SJSA1 (cell line): ENCODE measurements at places on chromosomes 4 and X. TPM values are rescaled to one million over a fixed set of nuclear protein-coding genes. Genes with fewer than 3 reads are reported as not detected.

The IL2 gene
- total RNA-seq: not detected in 2 replicates

The MAGEA2 gene
- not detected in 2 replicates for total RNA-seq

The PRDX4 gene
- total RNA-seq: 176 and 357 TPM in 2 replicates

The EDA2R gene
- total RNA-seq: 2.1 and 6.6 TPM in 2 replicates

The MAGEA12 gene
- total RNA-seq: not detected in 2 replicates

The P2RY10 gene
- not detected in 2 replicates for total RNA-seq

GRCh38 chr4:82394896-82395295 lies 21.1 kb upstream of the HNRNPD start:
- H3K27me3 ChIP-seq: no peaks in the 10 kb centered on the region
- no peaks in the 10 kb centered on the region for H3K4me1 ChIP-seq
- no peak for DNase-seq
- no peak overlapping the region for H3K4me3 ChIP-seq

- no peak overlapping the region for H3K27ac ChIP-seq
- H3K4me3 ChIP-seq: no peak overlapping the region
Observed at GRCh38 chrX:54747733-54748393, 50.2 kb downstream of the ITIH6 start.

DNA sequence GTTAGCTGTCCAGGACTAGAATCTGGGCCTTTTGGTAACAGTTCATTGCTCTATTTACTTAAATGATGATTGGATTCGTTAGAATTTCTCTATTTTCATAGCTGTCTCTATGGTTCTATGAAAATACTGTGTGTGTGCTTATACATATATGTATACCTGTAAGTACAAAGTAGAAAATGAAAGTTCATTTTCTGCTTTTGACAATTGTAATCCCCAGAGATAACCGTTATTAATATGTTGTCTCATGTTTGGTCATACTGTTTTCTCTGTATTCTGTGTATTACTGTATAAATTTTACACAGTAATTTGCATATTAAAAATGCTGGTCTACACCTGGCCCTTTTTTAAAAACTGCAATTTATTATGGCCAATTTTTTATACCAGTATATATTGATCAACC lies 55.4 kb downstream of the CLCN3 start:
- no peaks in the 10 kb centered on the region for H3K27me3 ChIP-seq
- H3K27ac ChIP-seq: no peak overlapping the region
- H3K36me3 ChIP-seq: no peaks in the 10 kb centered on the region
- H3K4me3 ChIP-seq: no peak overlapping the region
- no peak for DNase-seq
- H3K4me1 ChIP-seq: no peaks in the 10 kb centered on the region

DNA sequence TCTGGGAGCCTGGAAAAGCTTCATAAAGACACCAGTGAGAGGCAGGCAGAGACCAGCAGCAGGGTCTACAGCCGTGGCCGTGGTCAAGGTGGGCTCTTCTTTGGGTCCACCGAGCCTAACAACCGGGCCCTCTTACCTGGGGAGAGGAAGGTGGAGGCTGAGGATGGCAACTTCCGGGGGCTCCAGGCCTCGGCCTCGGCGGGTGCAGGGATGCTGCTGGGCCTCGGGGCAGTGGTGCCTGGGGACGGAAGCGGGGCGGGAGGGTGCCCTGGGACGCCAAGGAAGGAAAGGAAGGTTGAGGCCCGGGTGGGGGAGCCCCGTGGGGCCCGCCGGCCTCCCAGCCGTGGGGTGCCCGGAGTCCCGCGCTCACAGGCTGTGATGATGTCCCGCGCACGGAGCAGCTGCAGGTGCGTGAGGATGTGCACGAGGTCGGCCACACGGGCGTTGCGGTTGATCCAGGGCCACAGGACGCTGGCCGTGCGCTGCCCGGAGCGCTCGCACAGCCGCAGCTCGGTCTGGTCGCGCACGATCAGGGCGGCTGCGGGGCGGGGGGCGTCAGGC lies 561 bp downstream of the IRAK1 start:
- peaks cover 26% of the 10 kb centered on the region for H3K36me3 ChIP-seq
- H3K27me3 ChIP-seq: no peaks in the 10 kb centered on the region
- H3K4me3 ChIP-seq: peak overlapping the region; percentile 55
- no peak for DNase-seq
- H3K4me1 ChIP-seq: peaks cover 46% of the 10 kb centered on the region

GRCh38 chr4:79227860-79228259 lies 98.0 kb downstream of the NAA11 start:
- H3K27ac ChIP-seq: no peak overlapping the region
- DNase-seq: no peak
- no peaks in the 10 kb centered on the region for H3K36me3 ChIP-seq

- no peak for DNase-seq
- H3K4me3 ChIP-seq: no peak overlapping the region
Observed at GRCh38 chrX:109783701-109784079, 50.6 kb upstream of the ACSL4 start.

DNA sequence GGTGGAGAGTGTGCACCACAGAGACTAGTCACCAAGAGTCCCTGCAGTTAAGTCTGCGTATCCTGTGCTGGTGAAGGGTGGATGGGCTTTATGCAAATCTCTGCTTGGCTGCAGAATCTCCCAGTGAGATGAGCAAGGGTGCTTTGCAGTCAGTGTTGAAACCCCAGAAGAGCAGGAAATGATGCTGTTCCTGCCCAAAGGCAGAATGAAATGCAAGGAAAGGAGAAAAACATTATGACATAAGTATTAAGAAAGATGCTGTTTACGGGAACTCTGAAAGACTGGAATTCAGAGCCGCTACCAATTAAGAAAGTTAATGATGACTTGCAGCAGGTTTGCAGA lies 25.4 kb upstream of the ACSL1 start:
- no peak for DNase-seq
- H3K27ac ChIP-seq: no peak overlapping the region
- H3K27me3 ChIP-seq: peaks cover 2% of the 10 kb centered on the region; the same call in 1 of the 2 replicates
- H3K4me1 ChIP-seq: peaks cover 6% of the 10 kb centered on the region
- H3K36me3 ChIP-seq: no peaks in the 10 kb centered on the region

GRCh38 chrX:84187533-84188319 lies at the start of gene RPS6KA6:
Gene RPS6KA6, minus strand, starts transcription at chrX:84188199. Its CDS starts 300 bp downstream, at chrX:84187899.
- H3K4me1 ChIP-seq: no peaks in the 10 kb centered on the region
- H3K27ac ChIP-seq: no peak within 1 kb of the TSS
- no peaks in the 10 kb centered on the region for H3K27me3 ChIP-seq
- peak within 1 kb of the TSS; percentile 62 for H3K4me3 ChIP-seq
- DNase-seq: peak; percentile 49

GRCh38 chr4:79977131-79977840 lies 95.7 kb downstream of the ANTXR2 start:
- no peak overlapping the region for H3K27ac ChIP-seq
- no peak for DNase-seq
- H3K36me3 ChIP-seq: peaks cover 32% of the 10 kb centered on the region
- H3K4me1 ChIP-seq: no peaks in the 10 kb centered on the region
- no peaks in the 10 kb centered on the region for H3K27me3 ChIP-seq
- no peak overlapping the region for H3K4me3 ChIP-seq

DNA sequence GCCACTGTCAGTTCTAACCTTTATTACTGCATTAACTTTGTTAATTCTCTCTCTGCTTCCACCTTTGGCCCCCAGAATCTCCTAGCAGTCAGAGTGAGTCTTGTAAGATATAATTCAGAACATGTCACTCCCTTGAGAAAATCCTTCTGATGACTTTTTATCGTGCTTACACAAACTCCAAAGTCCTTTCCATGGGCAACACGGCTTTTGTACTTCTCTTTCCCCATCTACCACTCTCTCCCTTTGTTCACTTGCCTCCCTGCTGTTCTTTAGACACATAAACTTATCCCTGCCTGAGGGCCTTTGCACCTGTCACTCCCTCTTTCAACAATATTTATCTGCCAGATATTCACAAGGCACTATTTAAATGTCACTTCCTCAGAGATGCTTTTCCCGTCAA lies 64.8 kb downstream of the MAOB start:
- no peak overlapping the region for H3K27ac ChIP-seq
- DNase-seq: no peak
- H3K4me3 ChIP-seq: no peak overlapping the region
- no peaks in the 10 kb centered on the region for H3K4me1 ChIP-seq
